ENCODE measurements at places on chromosomes 1 and 21.
A peak's percentile ranks its signal among the peaks of the same experiment; 100 is the strongest.

- no peak for DNase-seq
Observed at GRCh38 chr1:24263211-24263610, 55.9 kb upstream of the GRHL3 start.

DNA sequence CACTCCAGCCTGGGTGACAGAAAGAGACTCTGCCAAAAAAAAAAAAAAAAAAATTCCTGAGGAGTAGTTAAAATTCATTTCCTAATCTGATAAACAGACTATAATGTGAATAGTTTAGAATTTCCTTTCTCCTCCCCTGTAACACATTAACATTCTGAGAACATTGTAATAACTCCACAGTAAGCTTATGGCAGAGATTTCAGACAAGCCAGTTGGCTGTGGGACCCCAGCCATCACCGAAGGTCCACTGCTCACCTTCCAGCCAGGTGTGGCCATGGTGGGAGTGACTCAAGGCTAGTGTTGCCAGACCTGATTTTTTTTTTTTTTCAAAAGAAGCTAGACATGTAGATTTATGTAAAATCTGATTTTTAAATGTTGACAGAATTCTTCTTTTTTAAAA lies 11.8 kb downstream of the KANK4 start:
- no peak for DNase-seq

DNA sequence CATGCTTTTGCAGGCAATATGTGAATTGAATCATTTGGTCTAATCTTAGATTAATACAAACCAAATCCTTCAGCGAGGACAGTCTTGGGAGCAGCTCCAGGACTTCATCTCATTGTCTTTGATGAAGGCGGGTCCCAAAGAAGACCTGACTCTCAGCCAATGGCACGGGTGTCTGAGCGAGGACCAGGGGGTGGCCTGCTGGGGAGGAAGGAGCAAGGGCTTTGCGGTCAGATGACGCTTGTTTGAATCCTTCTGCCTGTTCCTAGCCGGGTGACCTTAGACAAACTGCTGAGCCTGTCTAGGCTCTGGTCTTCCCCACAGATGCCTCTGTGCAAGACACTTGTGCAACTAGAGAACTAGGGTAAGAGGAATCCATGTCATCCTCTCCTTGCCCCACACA lies 312.1 kb upstream of the VAMP3 start:
- DNase-seq = no peak

- DNase-seq = no peak
Observed at GRCh38 chr21:31252091-31252490, 92.0 kb downstream of the TIAM1 start.

DNA sequence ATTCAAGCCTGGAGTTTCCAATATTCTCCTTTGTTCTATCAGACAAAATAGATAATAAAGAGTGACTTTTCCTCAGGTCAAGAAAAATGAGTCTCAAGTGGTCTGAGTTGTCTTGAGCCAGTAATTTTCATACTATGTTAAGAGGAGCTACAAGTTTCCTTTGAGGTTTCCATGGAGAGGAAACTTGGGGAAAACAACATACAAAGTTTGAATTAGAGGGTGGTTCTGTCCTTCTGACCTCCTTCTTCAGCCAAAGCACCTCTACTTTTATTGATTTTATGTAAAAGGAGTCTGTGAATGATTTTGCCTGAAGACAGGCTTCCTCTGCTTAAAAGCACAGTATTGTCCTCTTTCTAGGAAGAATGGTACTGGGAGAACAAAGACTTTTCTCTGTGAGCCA lies 497.2 kb upstream of the PKN2 start:
- DNase-seq = no peak

DNA sequence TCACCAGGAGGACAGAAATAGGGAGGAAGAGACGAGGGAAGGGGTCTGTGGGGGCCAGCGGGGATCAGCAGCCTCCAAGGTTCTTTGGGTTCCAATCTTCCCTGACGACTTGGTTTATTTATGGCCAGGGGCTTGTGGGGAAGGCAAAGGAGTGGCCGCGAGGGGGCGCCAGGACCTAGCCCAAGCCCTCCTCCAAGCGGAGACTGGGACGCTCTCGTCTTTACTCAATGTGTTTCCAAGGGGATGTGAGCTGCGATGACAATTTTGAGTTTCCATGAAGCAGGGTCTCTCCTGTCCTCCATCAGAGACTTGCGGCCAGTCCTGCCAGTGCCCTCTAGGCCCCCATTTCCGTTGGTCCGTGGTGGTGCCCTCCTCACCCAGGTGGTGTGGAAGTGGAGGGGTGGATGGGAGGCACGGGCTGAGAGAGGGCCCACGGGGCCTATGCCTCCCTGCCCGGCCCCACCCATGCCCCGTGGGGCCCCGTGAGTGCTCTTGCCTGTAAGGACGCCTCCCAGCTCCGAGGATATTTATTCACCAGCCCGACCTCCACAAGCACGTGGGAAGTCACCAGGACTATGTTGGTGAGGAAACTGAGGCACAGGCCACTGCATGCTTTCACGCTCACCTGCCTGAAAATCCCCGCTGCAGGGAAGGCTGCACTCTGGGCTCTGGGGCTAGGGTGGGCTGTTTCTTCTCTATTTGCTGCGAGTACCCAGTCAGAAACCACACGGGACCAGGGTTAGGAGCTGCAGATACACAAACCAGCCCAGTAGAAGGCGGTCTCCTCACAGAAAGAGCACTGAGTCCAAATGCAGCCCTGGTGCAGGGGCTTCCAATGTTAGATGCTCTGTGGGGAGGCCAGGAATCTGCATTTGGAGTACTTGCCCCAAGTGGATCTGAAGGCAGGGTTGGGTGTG lies 26.5 kb downstream of the DMRTB1 start:
- DNase-seq = peak; percentile 76

Data from NCI-H1105 treated with DMSO at 0.1 percent for 48 hours (cell line).